ENCODE measurements at places on chromosomes 13 and 19.

GRCh38 chr19:8241646-8242045 is 32.5 kb downstream of the CERS4 start:
- no peak for DNase-seq

DNA sequence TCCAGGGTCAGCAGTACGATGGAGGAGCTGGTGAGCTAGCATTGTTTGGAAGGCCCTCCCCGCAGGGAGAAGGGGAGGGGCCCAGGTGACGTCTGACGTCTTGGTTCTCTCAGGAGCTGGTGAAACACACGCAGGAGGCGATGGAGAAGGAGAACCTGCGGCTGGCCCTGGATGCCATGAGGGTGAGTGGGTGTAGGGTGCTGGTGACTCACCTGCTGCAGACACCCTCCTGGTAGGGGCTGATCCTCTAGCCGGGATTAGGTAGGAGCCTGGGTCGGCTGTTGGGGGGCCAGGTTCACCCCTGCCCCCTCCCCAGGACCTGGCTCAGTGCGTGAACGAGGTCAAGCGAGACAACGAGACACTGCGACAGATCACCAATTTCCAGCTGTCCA is 55.8 kb downstream of the VAV1 start:
- no peak for DNase-seq

- no peak for DNase-seq
Observed at GRCh38 chr13:76048131-76048530, 412.0 kb downstream of the LMO7 start.

DNA sequence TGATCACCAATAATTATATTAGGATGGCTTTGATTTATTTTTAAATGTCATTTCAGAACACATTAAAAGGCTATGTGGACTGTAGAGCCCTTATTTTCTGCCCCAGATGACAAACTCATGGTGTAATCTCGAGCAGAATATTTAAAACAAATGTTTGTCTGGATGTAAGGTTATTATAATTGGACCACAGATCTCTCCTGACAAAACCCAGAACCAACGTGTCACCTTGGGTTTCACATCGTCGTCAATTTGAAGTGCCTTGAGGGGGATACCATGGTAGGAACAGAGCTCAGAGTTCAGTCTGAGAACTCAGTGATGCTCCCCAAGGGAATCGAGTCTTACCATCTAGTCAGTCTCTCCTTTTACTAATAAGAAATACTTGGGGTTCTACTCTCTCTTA is 2.8 kb downstream of the SACS start:
- no peak for DNase-seq

- no peak for DNase-seq
Observed at GRCh38 chr19:14576363-14576762, 4.5 kb upstream of the NDUFB7 start.

- DNase-seq, result no peak
Observed at GRCh38 chr13:105135852-105136615, 1399.4 kb downstream of the EFNB2 start.

GRCh38 chr19:39563408-39563807 is 23.4 kb upstream of the EID2 start:
- DNase-seq, result no peak

DNA sequence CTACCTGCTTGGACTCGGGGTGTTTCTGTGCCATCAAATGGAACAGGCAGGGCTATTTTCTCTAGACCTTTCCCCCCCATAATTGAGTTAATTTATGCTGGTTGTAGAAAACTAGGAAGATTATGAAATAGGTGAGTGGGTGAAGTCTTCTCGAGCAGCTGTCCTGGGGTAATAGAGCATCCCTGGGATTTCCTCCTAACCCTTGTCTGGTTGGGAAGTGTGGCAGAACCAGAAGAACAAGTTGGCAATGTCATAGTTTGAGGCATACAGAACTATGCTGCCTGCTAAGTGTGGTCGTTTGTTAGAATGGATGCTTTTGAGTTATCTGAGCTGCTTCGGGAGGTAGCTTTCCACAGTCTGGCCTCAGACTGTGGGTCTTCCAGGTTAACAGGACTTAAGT is 3.7 kb downstream of the GATAD2A start:
- no peak for DNase-seq

DNA sequence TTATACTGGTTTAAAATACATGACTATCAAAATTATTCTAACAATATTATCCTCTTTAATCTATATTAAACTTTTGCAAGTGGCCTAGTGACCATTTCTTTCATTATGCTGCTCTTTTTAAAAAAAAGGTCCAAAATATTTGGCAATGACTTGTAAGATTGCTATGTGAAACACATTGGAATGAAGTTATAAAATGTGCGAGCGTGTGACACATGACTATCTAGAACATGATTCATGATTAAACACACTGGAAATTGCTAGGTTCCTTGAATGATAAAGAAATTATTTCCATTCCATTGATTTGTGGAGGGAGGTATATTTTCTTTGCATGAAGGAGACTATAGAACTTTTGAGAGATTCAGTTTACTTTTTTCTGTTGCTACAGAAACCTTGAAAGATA is 739.1 kb downstream of the DIAPH3 start:
- no peak for DNase-seq

Data from right lobe of liver (tissue), 6 donors.